OCI-M1 (cell line): ENCODE measurements at places on chromosomes 13 and 19.

GRCh38 chr19:47839411-47839810, 17.7 kb downstream of the CRX start:
- no peak for DNase-seq

GRCh38 chr13:29746148-29746677, 104.2 kb downstream of the UBL3 start:
- DNase-seq, result no peak

DNA sequence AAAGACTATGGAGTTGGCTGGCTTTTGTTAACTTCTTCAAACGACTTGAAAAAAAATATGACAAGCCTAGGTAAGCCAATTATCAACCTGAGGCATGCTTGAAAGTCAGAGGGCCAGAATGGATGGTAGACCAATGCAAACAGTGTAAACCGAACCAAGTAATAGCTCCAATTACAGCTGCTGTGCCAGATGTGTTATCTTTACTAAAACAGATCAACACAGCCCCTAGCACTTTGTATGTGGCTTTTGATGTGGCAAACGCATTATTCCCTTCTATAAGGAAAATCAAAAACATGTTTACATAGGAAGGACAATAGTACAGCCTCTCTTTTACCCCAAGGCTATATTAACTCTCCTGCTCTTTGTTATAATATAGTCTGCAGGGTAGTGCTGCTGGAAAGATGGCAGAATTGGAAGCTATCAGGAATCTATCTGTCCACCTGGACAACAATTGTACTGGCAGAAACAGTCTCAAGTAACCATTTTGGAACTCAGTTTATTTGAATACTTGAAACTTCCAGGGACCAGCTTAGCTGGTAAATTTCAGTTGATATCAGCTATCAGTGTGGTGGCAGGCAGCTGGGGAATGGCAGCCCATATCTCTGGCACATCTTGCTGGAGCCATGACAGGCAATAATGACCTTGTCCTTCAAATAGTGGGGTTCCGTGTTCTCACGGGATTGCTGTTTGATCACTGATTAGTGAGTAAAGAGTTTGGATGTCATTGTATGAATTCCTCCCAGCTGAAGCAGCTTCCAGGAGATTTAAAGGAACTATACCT, 144.4 kb upstream of the WASF3 start:
- DNase-seq, result peak; percentile 21

DNA sequence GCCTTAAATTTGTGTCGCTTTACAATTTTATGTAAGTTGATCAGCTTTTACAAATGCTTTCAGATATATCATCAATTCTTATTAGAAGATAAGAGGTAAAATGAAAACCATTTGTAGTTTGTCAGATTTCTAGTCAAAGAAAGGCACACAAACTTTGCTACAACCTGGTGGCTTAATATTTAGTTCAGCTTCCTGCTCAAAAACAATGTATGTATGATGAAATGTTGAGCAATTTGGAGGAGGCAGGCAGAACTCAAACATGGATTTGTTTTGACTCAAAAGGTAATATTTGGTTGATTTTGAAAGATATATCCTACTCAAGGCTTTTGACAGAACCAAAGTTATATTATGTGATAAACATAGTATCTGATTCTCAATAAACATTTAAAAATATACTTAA, 24.2 kb downstream of the NEK5 start:
- peak; percentile 85 for DNase-seq

GRCh38 chr19:10420444-10421239, at the start of gene PDE4A:
TSS of gene PDE4A (plus strand) at chr19:10420538. CDS start at chr19:10420765, 227 bp downstream.
- peak; percentile 95 for DNase-seq

DNA sequence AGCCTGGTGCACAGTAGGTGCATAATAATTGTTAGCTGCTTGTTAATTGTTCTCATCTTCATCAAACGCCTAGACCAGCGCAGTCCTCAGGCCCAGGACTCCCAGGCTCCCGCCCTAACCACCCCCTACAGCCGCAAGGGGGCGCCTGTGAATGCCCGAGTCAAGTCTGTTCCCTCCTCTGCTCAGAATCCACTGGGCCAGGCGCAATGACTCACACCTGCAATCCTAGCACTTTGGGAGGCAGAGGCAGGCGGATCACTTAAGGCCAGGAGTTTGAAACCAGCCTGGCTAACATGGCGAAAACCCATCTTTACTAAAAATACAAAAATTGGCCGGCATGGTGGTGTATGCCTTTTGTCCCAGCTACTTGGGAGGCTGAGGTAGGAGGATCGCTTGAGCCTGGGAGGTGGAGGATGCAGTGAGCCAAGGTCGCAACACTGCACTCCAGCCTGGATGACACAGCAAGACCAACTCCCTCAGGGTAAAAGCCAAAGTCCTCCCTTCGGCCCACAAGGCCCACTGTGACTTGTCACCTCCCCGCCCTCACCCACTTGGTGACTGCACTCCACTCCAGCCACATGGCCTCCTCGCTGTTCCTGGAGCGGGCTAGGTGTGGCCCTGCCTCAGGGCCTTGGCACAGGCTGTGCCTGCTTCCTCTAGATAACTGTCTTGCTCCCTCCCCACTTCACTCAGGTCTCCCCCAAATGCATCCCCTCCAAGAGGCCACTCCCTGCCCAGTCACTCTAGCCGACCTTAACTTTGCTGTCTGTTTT, 9.1 kb downstream of the ZNF653 start:
- DNase-seq, result peak; percentile 97

DNA sequence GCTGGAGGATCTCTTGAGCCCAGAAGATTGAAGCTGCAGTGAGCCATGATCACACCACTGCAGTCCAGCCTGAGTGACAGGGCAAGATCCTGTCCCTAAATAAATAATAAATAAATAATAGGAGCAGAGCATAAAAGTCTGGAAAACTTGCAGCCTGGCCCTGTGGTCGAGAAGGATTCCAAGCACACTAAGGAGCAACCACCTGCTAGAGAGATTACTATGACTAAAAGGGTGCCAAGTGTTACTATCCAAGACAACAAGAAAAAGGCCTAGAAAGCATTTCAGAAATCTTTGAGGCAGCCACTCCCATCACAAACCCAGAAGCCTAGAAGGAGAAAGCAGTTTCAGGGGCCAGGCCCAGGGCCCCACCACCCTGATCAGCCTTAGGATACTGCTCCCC, 46.1 kb downstream of the LHFPL6 start:
- DNase-seq, result no peak

DNA sequence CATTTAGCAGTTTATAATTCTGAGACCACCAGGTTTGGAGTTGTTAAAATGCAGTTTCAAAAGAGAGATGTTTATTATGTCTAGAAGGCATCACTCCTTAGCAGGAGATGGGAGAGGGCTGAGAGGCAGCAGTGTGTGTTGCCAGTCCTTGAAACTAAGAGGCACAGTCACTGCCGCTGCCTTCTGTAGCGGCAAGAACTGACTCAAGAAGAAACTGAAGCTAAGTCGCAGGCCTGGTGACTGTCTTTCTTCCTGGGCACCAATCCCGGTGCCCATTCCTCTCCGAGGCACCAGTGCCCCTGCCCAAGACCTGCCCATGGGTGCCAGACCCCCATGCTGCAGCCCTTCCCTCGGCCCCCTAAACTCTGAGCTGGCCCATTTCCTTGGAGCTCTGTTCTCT, 20.1 kb downstream of the N4BP2L1 start:
- no peak for DNase-seq

DNA sequence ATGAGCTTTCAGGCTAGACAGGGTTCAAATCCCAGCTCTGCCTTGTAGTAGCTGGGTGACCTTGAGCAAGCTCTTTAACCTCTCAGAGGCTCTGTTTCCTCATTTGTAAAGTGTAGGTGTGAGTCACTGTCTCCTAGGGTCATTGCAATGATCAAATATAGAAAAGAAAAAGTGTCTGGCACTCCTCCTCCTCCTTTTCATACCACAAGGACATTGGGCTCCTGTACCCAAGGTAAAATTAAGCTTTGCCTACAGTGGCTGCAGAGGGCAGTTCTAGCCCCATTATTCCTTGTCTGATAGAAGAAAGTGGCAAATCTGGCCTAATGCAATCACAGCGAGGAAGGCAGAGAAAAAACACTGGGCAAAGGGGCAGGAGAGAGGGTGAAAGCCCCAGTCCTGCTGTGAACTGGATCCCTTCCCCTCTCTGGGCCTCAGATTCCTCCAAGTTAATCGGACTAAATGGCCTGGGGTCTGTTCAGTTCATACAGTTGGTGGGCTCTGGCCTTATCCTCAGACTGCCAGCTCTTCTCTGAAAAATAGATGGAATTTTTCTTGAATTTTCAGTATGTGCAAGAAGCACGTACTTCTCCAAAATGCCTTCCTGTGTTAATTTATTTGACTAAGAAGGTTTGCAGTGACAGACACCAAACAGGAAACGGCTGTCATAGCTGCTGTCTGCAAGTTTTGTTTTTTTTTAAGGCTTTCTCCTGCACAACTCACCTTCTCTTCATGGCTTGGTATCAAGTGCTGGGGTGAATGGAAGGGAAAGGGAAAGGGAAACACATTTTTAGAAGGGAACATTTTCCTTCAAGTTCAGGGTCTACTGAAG, 35.3 kb downstream of the RGCC start:
- DNase-seq, result no peak
